Fibroblast of the aortic adventitia (primary cell): ENCODE measurements at places on chromosomes 12 and 14. TPM values are rescaled to one million over a fixed set of nuclear protein-coding genes. Genes with fewer than 3 reads are reported as not detected.

RNASE1 gene
- total RNA-seq = 1.7 TPM in 1 of 2 replicates, not detected in the other

KCNH5 gene
- total RNA-seq = 0.36 TPM in 1 of 2 replicates, not detected in the other

ANO2 gene
- not detected in 2 replicates for total RNA-seq

APOLD1 gene
- total RNA-seq = 3.6 and 9.2 TPM in 2 replicates

GDF3 gene
- total RNA-seq = not detected in 2 replicates

DLK1 gene
- total RNA-seq = 0.09 TPM in 1 of 2 replicates, not detected in the other

KDM5A gene
- 46.2 and 122 TPM in 2 replicates for total RNA-seq

POC1B gene
- total RNA-seq = 2.8 and 19.3 TPM in 2 replicates

POTEG gene
- not detected in 2 replicates for total RNA-seq

GRCh38 chr12:58844161-58844560 lies 76.1 kb downstream of the LRIG3 start:
- no peak for DNase-seq

GRCh38 chr12:70928071-70928470 lies 7.5 kb upstream of the PTPRR start:
- no peak for DNase-seq

- DNase-seq = no peak
Observed at GRCh38 chr14:68268719-68269118, 449.1 kb downstream of the RAD51B start.

DNA sequence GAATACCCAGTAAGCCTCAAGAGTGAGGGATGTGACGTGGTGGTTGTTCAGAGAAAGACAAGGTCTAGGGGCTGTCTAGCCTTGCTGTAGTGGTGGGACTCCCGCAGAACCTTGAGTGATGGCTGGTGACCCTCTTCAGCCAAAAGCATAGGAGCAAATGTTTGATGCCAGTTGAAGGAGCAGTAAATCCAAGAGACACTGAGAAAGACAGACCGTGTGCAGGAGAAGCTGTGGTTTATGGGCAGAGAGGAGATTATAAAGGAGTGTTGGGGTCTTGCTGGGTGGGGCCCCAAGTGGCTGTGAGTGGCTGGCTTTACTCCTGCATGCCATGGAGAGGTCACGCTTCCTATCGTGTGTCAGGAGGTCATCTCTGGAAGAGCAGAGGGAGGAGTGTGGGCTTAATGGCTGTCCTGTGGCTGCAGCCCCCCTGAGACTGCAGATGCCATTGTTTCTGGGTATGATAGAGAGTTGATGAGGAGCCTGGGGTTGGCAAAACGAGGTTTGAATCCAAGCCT lies 152.0 kb upstream of the CCND2 start:
- DNase-seq = no peak

DNA sequence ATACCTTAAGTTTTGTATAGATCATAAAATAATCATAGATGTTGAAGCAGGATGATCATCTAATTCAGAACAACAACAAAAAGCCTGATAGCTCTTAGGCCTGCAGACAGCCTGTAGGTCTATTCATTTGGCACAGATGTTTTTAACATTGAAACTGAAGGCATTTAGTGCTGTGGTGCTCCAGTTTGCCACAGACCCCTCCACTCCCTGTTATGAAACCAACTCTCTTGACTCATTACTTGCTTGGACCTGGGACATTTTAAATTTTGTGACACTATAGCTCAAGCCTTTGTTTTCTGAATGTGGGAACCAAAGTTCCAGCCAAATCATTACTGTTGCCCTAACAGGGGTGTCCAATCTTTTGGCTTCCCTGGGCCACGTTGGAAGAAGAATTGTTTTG lies 9.1 kb downstream of the PRKCH start:
- DNase-seq = no peak

DNA sequence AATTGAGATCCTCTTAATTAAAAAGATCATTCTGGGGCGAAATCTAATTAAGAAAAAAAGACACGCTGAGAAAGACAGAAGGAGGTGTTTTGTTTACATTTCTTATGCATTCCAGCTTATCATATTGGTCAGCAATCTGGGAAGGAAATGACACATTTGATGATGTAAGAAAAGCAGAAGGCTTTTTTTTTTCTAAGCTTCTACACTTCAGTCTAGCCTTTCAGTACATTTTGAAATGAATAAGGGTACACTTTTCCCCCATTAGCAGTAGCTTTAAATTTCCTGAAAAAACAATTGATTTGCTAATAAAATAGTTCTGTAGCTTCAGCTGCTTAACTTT lies 5.9 kb upstream of the GSC start:
- no peak for DNase-seq

DNA sequence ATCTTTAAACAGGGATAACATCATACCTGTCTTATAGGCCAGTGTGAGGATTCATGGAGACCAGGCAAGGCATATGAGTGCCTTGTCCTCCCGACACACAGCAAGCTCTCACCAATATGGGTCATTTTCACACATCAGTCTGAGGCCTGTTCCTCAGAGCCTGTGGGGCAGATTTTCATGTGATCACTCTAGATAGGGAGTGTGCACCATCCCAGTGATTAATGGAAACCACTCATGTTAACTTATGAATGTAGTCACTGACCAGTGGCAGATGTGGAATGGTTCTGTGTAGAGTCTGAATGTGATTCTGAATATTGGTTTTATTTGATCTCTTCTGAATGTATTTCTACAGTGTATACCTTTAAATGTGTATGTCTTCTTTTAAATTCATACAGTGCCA lies 219.7 kb upstream of the SFSWAP start:
- no peak for DNase-seq

DNA sequence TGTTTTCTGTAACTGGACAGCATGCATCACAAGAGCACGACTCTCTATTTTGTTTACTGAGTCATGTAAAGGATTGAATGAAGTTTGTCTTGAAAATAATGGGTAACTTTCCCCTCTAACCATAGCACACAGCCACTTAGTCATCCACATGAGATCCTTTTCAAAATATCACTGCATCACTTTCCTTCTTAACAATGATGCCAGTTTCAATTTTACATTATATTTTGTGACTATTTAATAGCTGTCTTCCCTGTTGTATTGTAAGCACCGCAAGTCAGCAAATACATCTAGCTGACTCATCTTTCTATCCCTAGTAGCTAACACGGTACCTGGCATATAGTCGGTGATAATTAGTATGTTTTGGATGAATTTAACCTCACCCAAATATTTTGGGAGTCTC lies 83.3 kb upstream of the PPM1H start:
- no peak for DNase-seq
